Left ventricle myocardium inferior (tissue), 1 donor: ENCODE measurements at places on chromosomes 3 and 15. TPM values are rescaled to one million over a fixed set of nuclear protein-coding genes. Genes with fewer than 3 reads are reported as not detected.

Gene PIGX
- total RNA-seq: 15.6 TPM

Gene VEPH1
- total RNA-seq: 0.16 TPM

Gene FEZF2
- total RNA-seq: not detected

GRCh38 chr3:5796541-5796940 lies 609.0 kb downstream of the EDEM1 start:
- no peaks in the 10 kb centered on the region for H3K4me1 ChIP-seq
- H3K36me3 ChIP-seq: no peaks in the 10 kb centered on the region
- no peaks in the 10 kb centered on the region for H3K27me3 ChIP-seq
- no peak overlapping the region for H3K27ac ChIP-seq

DNA sequence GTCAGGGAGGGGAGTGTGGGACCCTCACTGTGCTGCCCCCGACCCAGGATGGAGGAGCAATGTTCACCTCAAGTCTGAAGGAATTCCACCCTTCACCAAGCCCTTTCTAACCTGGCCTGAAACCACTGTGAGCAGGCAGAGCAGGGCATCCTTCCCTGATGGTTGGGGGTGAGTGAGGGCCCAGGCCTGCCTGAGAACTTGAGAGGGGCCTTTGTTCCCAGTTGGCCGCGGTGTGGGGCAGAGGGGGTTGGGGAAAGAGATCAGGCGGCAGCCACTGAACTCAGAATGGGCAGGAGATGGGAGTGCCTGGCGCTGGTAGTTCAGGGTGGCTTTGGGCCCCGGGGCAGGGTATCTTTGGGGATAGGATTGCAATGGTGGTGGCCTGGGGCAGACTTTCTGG lies 103.5 kb upstream of the RPL32 start:
- peak overlapping the region; percentile 51 for H3K27ac ChIP-seq

DNA sequence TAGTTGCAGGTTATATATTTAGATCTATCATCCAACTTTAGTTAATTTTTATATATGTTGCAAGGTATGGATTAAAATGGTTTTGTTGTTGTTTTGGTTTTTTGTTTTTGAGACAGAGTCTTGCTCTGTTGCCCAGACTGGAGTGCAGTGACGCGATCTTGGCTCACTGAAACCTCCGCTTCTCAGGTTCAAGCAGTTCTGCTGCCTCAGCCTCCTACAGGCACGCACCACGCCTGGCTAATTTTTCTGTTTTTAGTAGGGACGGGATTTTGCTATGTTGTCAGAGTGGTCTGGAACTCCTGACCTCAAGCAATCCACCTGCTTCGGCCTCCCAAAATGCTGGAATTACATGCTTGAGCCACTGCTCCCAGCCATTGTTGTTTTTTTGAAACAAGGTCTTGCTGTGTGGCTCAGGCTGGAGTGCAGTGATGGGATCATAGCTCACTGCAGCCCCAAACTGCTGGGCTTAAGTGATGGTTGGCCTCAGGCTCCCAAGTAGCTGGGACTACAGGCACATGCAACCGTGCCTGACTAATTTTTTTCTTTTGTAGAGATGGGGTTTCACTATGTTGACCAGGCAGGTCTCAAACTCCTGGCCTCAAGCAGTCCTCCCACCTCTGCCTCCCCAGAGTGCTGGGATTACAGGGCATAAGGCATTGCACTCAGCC lies 92.0 kb downstream of the ZNF609 start:
- H3K4me3 ChIP-seq: no peak overlapping the region
- DNase-seq: no peak
- no peaks in the 10 kb centered on the region for H3K27me3 ChIP-seq
- H3K4me1 ChIP-seq: peaks cover 18% of the 10 kb centered on the region
